ENCODE measurements at places on chromosomes 4 and X.

- DNase-seq: no peak
These were observed 1.7 kb upstream of the RRAGB start for GRCh38 chrX:55715847-55716246.

DNA sequence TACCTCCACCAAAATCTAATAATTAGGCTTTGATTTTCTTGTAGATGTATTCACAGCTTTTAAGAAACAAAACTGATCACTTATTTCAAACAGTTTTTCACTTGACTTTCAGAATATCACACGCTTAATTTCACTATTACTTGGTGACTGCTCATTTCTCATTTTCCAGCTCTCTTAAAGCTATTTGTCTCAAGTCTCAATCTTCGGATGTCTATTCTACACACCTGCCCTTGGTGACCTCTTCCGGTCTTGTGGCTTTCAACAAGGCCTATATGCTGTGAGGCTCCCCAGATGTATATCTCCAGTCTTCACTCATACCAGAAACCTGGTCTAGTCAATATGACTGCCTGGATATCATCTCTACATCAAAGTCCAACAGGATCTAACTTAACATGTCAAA lies 34.9 kb upstream of the ANXA10 start:
- DNase-seq: no peak

- DNase-seq: no peak
These were observed 39.9 kb downstream of the MTTP start for GRCh38 chr4:99614491-99614890.

- no peak for DNase-seq
These were observed 50.3 kb upstream of the STPG2 start for GRCh38 chr4:98193459-98194105.

DNA sequence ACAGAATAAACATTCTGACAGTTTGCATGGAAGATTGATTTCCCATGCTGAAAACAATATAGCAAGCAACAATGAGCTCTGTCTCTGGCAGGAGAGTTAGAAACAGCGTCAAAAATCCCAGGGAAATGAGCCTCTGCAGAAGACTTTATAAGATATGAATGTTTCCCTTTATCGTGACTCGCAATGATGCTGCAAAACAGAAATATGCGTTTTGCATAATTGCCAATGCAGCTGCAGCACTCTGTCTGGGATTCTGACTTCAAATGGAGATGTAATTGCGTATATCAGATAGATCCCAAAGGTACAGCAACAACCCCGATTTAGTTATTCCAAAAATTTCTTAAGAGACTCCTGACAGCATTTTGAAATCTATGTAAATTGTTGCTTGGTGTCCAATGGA lies 702.4 kb upstream of the EPHA5 start:
- DNase-seq: no peak

DNA sequence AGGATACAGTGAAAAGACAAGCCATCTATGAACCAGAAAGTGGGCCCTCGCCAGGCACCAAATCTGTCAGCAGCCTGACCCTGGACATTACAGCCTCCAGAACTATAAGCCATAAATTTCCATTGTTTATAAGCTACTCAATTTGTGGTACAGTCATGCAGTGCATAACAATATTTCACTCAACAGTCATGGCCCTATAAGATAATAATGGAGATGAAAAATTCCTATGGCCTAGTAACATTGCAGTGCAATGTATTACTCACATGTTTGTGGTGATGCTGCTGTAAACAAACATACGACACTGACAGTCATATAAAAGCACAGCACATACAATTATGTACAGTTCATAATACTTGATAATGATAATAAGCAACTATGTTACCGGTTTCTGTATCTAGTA lies 17.1 kb upstream of the TLR1 start:
- DNase-seq: no peak

Data from retinal pigment epithelial cell (primary cell).